ENCODE measurements at places on chromosomes 1 and 21.

GRCh38 chr1:227378871-227379554, 60.7 kb upstream of the CDC42BPA start:
- DNase-seq: no peak

DNA sequence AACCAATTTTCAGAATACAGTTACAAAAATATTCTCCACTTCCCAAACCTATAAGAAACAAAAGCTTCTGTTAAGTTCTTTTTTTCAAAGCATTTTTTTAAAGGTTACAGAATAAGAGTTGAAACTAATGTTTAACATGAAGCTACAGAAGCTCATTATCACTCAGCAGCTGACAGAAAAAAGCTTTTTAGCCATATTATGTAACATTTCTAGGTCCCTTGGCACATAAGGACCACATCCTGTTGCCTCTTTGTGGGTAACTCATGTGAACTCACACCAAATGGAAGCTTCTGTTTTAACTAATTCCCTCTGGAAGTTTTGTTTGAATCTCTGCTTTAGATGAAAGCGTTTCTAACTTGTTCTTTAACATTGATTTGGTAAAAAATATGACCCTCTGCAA, 242.5 kb upstream of the TMPRSS15 start:
- DNase-seq: no peak

DNA sequence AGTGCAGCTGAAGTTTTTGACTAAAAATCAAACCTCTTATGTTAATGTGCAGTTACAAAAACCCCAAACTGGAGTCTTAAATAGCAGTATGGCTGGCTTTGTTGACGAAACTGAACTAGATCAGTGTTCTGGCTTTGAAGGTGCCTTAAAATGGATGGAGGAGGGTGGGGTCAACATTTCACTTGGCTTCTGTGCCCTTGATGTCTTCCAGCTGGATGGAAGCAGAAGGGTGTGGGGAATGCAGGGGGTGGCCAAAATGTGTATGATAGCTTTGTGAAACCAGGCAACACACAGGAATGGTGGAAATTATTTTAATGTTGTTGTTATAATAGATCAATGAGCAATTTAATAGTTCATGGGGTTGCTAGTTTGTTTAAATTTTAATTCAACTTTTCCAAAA, 96.8 kb upstream of the C1orf105 start:
- no peak for DNase-seq

DNA sequence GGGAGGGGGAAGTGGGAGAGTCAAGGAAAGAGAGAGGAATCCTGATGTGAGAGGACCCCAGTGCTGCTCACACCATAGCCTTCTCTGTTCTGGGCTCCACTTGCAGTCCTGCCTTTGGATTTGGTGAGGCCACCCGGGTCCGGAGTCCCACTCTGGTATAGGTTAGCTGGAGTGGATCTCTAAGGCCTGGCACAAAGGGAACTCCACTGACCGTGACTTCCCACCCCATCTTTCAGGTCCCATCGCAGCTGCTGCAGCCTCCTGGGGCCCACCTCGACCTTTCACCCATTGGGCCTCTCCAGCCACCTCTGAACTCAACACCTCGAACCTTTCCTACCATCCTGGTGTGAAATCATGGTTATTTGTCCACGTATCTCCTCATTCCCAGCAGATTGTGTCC, 324.4 kb downstream of the MATN1 start:
- no peak for DNase-seq

- DNase-seq: no peak
These were observed 340.4 kb upstream of the VAMP3 start for GRCh38 chr1:7430691-7431090.

- no peak for DNase-seq
These were observed 7.8 kb downstream of the TBX19 start for GRCh38 chr1:168288311-168289052.

GRCh38 chr21:40200946-40201345, 333.7 kb downstream of the PCP4 start:
- DNase-seq: no peak

DNA sequence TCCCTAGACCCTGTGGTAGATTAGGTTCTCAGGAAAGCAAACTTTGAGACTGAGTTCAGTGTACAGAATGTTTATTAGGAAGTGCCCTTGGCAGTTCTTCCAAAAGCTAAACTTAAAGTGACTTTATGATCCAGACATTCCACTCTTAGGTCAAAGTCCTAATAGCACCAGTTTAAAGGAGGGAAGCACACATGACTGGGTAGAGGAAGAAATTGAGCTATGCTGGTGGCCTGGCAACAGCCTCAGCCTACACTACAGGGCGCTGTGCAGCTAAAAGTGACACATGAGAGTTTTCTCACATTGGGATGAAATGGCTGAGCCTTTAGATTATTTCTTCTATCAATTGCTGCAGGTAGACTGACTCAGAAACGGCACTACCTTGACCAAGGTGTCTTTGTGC, 280.4 kb downstream of the BRINP2 start:
- DNase-seq: no peak

DNA sequence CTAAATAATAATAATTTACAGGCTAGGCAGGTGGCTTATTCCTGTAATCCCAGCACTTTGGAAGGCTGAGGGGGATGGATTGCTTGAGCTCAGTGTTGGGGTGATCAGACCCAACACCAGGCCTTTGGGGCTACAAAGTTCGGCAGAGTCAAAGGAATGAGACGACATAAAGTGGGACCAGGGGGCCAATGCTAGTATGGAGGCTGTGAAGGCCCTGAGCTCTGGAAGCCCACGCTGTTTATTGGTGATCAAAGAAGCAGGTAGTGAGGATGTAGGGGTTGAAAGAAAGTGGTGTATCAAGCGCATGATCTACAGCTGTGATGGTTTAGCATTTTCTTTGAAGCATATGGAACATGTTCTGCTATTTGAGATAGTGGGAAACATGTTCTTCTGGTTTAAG, 5.6 kb downstream of the BTBD8 start:
- no peak for DNase-seq

- no peak for DNase-seq
These were observed 262.2 kb upstream of the POU3F1 start for GRCh38 chr1:38308780-38309179.

GRCh38 chr1:162676087-162676486, 43.8 kb downstream of the DDR2 start:
- DNase-seq: no peak

GRCh38 chr1:65371544-65371943, 48.9 kb upstream of the LEPR start:
- DNase-seq: no peak

GRCh38 chr21:43209575-43210453, 41.0 kb downstream of the CRYAA start:
- no peak for DNase-seq

DNA sequence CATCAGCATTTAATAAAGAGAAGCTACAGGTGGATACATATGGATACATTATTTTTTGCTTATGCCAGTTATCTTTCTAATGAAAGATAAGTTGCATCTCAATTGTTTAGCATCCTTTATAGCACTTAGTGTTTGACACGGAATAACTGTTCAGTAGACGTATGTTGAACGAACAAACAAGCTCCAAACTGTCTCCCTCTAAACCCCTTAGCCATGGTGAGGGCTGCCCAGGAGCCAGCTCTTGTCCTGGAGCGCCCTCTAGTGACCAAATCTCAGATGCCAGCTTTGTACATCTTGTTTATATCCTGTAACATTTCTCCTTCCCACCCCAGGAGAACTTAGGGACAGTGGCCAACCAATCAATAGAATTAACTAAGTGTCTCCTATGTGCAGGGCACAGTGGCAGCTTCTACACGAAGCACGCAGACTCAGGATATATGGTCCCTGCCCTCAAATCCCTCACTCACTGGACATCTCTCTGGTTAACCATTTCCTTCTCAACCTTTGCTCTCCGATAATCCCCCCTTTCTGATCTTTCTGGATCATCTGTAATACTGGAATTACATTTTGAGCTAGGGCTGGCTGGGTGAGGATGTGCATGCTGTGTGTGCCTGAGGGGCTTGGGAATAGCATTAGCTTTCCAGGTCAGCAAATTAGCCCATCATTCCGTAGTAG, 22.9 kb downstream of the KCNA10 start:
- DNase-seq: peak; percentile 47

GRCh38 chr1:231971397-231972110, 345.0 kb downstream of the DISC1 start:
- DNase-seq: no peak

GRCh38 chr1:18687273-18687672, 56.6 kb downstream of the PAX7 start:
- DNase-seq: no peak

DNA sequence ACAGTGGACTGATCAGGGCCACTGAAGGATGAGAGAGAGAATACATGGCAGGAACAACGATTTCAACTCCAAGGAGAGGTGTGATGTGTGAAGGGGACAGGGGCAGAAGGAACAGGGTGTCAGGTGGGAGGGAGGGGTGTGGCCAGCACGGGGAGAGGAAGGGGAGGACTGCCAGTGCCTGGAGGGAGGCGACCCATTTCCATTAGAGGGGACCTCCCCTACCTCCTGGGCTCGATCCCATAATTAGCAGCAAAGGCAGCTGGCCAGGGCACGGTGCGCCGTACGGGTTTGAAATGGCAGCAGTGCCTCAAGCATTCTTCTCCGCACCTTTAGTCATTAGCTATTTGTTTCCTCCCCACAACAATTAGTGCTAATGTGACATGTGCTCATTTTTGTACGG, 22.7 kb downstream of the CRYAA start:
- DNase-seq: no peak

GRCh38 chr21:45947716-45948255, 33.8 kb upstream of the COL6A1 start:
- DNase-seq: no peak

GRCh38 chr1:206864939-206865671, at the start of gene IL20:
Gene IL20 (plus strand): TSS chr1:206865623. CDS start chr1:206865853, 230 bp downstream.
- peak; percentile 8 for DNase-seq

DNA sequence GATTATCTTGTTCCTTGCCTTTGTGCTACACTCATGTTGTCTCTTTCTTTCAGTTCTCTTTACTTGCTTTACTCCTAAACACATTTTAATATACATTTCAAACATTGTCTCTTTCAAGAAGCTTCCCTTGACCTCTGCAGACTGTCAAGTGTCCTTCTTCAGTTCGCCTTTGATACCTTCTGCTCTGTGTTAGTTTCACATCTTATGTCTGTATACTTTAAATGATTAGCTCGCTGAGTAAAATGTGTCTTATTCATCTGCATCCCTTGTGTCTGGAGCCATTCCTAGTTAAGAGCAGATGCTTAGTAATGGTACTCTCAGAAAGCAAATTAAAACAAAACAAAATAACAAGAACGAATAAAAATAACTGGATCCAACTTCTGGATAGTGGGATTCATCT, 303.3 kb downstream of the S1PR1 start:
- DNase-seq: no peak

DNA sequence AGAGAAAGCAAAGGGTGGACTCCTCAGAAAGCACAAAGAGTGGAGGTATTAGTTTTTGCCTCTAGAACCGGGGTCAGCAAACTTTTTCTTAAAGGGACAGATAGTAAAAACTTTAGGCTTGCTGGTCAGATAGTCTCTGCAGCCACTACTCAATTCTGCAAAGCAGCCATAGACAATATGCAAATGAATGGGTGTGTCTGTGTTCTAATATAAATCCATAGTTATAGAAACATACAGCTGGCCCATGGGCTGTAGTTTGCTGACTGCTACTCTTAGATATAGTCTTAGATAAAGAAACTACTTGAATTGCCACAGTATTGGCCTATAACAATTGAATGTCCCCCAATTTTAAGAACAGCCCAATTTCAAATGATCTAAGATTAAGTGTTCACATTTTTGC, 101.6 kb upstream of the CACHD1 start:
- no peak for DNase-seq

GRCh38 chr1:230160957-230161771, 94.1 kb downstream of the GALNT2 start:
- no peak for DNase-seq

- no peak for DNase-seq
These were observed 302.8 kb upstream of the VAMP3 start for GRCh38 chr1:7468248-7468647.

DNA sequence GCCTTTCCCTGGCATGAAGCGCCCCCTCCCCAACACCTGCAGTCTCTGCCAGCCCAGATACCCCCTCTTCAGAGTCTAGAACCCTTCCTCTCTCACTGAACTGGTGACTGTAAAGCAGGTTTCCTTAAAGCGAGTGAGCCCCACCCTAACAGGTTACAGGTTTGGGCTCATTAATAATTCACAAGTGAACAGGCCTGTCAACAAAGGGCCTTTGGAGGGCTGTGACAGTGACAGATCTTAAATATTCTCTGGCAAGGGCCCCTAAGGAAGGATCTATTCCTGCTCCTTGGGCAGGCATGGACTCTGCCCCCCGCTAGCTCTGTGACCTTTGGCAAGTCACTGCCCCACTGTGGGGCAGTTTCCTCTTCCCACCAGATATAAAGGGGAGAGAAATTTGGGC, 5.6 kb upstream of the TTC39A start:
- no peak for DNase-seq

- DNase-seq: no peak
These were observed 1267.0 kb upstream of the NCAM2 start for GRCh38 chr21:19731251-19731650.

GRCh38 chr1:112544011-112544688, 35.4 kb downstream of the WNT2B start:
- no peak for DNase-seq

DNA sequence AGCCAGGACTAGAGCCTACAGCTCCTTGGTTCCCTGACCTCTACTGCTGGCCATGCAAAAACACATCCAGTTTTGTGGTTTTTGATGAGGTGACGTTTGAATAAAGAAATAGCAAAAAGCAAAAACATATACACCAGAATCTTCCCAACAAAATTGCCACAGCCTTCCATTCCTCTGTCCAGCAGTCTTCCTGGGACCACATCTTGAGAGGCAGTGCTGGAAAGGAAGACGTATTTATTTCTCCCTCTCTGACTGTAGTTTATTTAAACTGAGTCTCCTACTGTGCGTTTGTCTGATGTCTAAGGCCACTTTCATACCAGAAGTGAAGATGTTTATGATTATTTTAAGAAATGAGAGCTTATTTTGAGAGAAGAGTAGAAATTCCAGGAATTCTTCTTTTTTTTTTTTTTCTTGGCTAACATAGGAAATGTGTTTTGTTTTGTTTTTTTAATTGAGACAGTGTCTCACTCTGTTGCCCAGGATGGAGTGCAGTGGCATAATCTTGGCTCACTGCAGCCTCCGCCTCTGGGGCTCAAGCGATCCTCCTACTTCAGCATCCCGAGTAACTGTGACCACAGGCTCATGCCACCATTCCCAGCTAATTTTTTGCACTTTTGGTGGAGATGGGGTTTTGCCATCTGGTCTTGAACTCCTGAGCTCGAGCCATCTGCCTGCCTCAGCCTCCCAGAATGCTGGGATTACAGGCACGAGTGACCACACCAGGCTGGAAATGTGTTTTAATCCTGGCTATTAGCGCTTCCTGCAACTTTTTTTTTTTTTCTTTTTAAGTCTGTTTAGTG, 118.5 kb downstream of the ITSN1 start:
- no peak for DNase-seq

DNA sequence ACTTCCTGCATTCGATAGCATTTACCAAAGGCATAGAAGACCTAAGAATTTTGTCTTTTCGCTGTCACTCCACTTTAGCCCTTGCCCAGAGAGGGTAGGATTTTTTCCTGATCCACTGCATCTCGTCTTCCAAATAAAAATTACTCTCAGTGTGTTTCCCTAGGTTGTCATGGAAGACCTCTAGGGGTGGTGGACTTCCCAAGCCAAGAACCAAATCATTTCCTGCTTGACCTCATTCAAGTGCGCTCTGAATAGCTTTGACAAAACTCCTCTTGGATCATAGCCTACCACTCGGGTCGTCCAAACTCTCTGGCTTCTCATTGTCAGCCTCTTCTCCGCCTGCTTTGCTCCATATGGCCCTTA, 431 bp upstream of the C1orf52 start:
- peak; percentile 60 for DNase-seq

- no peak for DNase-seq
These were observed 47.8 kb upstream of the PCBP3 start for GRCh38 chr21:45595574-45596295.

Data from anterior cingulate cortex (tissue), 58 donors.